RKO (cell line): ENCODE measurements at places on chromosomes 3 and 15.

GRCh38 chr15:43465100-43465499 is 27.9 kb downstream of the TP53BP1 start:
- DNase-seq, result peak; percentile 12

GRCh38 chr15:25251700-25252390 is 187.0 kb downstream of the UBE3A start:
- DNase-seq, result no peak

DNA sequence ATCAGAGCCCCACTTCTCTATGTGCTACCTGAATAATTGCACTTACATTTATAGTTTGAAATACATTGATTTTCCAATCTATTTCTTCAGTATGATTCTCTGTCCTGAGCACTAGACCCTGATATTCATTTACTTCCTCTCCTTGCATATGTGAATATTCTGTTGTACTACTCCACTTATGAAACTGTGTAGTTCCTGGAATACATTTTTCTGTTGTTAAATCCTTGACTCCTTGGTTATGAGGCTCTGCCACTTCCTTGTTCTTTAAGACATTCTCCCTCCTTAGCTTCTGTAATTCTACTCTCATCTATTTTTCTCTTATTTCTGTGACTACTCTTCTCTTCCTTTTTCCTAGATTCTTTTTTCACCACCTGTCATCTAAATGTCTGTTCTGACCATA is 12.9 kb upstream of the MGA start:
- DNase-seq, result no peak

DNA sequence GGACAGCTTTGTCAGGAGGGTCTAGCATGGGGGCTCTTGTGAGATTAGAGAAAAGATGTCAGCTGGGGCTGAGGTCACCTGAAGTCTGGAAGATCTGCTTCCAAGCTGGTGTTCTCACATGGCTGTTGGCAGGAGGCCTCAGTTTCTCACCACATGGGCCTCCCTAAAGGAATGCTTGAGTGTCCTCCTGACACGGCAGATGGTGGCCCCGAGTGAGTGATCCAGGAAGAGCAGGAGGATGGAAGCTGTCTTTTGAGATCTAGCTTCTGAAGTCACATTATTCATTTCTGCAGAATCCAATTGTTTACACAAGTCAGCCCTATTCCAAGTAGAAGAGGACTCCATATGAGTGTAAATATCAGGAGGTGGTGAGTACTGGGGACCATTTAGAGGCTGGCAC is 344.0 kb upstream of the PROK2 start:
- DNase-seq, result no peak

- DNase-seq, result no peak
Measured at GRCh38 chr3:109257269-109257668, 59.0 kb downstream of the DPPA2 start.

DNA sequence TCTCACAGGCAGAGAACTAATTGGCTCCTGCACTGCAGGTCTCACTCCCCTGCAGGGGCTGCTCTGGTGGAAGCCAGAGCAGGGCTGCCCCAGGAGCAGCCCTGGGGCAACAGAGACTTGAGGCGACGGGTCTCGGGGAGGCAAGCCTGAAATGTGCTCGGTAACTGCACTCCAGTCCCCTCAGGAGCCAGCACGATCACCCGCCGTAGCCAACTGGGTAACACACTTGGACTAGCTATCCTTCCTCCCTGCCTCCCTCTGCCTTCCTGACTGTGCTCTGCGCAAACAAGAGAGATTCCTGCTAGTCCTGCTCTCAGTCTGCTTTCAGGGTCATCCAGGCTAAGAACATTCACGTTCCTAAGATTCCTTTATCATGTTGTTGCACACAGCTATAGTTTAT is 140.7 kb upstream of the NSMCE3 start:
- no peak for DNase-seq
